ENCODE measurements at places on chromosomes 6 and 20.
A peak's percentile ranks its signal among the peaks of the same experiment; 100 is the strongest.

- H3K27ac ChIP-seq: no peak overlapping the region
- H3K4me3 ChIP-seq: no peak overlapping the region
- H3K36me3 ChIP-seq: no peaks in the 10 kb centered on the region
These were observed 683.0 kb downstream of the DHX35 start for GRCh38 chr20:39645131-39645530.

- H3K27ac ChIP-seq: no peak overlapping the region
- no peaks in the 10 kb centered on the region for H3K4me1 ChIP-seq
- H3K36me3 ChIP-seq: no peaks in the 10 kb centered on the region
These were observed 40.0 kb downstream of the CPXM1 start for GRCh38 chr20:2760297-2760951.

DNA sequence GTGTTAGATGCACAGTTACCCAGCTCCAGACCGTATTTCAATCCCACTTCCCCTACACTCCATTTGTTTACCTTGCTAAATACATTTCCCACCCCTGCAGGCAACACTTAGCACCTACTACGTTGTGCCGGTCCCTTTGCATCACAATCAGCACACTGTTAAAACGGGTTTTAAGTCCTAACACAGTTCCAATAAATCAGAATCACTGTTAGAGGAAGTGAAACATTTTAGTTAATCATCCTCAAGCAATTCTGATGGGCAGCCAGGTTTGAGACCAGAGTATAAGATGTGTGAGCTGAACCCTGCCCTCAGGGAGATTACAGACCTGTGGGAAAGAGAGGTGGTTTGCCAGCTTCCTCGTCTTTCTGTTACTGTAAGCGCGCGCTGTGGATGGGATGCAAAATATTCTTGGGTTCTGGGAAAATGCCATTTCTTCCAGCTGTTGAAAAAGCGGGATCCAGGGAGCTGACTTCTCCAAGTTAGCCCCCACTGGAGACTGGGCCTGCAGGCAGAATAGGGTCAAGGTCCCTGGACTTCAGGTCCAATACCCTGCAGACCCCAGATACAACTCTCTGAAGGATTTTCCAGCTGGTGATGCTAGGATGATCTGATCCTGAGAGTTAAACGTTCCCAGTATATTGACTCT, 3.1 kb downstream of the ZCCHC3 start:
- H3K36me3 ChIP-seq: peaks cover 29% of the 10 kb centered on the region
- no peak overlapping the region for H3K27ac ChIP-seq
- H3K4me1 ChIP-seq: peaks cover 32% of the 10 kb centered on the region
- H3K27me3 ChIP-seq: no peaks in the 10 kb centered on the region

DNA sequence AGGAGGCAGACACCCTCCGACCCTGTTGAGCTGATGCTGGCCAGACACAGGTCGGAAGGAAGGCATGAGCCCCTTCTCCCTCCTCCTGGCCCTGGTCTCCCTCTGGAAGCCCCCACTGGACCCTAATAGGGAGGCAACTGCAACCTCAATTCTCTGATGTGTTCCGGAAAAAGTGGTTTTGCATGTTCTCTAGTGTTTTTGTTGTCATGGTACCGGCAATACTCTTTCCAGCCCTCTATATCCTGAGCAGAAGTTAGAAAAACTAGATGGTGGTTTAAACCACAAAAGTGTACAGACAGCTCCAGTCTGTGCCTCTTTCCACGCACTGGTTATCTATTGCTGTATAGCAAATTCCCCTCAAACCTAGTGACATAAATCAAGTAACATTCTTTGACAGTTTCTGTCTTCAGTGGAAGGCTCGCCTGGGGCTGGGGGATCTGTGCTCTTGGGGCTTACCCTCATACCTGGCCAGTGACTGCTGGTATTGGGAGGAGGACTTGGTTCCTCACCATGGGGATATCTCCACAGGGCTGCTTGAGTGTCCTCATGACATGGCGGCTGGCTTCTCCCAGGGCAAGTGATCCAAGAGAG, 37.0 kb downstream of the SYTL3 start:
- no peaks in the 10 kb centered on the region for H3K36me3 ChIP-seq
- H3K4me3 ChIP-seq: no peak overlapping the region
- DNase-seq: no peak

DNA sequence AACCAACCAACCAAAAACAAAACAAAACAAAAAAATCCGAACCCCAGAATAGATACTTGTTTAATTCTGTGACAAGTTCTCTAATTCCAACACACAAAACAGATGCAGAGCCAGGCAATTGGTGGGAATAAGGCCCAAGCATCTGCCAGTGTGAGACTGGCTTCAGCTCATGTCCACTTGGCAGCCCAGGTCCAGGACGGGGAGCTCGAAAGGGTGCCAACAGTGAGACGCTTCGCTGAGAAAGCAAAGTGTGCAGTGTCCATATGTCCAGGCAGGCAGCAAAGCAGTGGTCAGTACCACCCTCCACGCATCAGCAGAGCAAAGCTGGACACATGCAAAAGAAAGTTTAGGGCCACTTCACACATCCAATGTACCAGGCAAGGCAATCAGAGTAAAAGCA, 102.9 kb downstream of the RALGAPA2 start:
- H3K4me1 ChIP-seq: no peaks in the 10 kb centered on the region
- peaks cover 5% of the 10 kb centered on the region for H3K36me3 ChIP-seq
- H3K27ac ChIP-seq: no peak overlapping the region
- H3K4me3 ChIP-seq: no peak overlapping the region

DNA sequence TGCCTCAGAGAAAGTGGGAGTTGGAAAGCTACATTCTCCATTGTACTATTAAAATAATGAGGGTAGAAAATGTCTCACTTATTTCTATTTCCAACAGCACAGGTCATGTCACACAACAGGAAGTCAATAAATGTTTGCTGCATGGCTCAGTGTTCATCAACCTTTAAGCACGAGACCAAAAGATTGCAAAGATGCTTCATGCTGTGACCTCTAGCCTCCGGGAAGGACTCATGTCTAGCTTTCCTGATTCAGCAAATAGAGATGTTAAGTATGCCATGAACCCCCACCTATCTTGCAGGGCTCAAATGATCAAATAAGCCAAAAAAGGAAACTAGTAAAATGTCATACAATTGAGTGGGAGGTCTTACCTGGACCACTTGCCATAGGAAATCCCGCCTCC, 57.4 kb downstream of the NCOA6 start:
- H3K27me3 ChIP-seq: no peaks in the 10 kb centered on the region
- no peak overlapping the region for H3K4me3 ChIP-seq
- H3K36me3 ChIP-seq: peaks cover 28% of the 10 kb centered on the region

DNA sequence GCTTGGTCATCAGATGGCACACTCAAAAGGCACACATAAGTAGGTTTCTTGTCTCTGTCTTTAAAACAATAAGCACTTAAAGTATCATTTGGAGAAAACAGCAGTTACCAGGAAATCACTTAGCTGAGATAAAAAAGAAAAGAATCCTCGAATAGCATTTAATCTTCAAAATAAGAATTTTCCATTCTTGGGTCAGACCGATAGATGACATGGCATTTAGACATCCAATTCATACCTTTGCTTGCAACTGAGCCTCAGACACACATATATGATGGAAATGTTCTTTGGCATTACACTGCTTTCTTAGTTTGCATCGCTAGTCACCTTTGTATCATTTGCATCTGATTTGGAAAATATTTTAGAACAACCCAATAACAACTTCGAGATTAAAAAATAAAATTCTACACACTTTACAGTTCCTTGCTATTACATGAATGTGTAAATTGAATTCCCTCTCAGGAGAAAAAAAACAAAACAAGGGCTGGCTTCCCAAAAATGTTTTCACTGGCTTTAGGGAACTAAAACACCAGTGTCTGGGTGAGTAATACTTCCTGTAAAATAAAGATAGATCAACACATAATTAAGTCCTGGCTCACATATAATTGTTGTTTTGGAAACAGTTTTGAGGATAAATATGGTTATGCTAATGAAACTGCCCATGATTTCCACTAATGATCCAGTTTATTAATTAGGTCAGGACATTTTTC, 1.3 kb upstream of the RNF217 start:
- no peaks in the 10 kb centered on the region for H3K27me3 ChIP-seq
- no peak for DNase-seq
- H3K27ac ChIP-seq: peak overlapping the region; percentile 87
- peaks cover 23% of the 10 kb centered on the region for H3K4me1 ChIP-seq

GRCh38 chr20:6783752-6784151, 16.3 kb downstream of the BMP2 start:
- H3K36me3 ChIP-seq: no peaks in the 10 kb centered on the region
- no peak overlapping the region for H3K27ac ChIP-seq
- H3K4me3 ChIP-seq: no peak overlapping the region
- peaks cover 7% of the 10 kb centered on the region for H3K4me1 ChIP-seq
- no peak for DNase-seq
- no peaks in the 10 kb centered on the region for H3K27me3 ChIP-seq

DNA sequence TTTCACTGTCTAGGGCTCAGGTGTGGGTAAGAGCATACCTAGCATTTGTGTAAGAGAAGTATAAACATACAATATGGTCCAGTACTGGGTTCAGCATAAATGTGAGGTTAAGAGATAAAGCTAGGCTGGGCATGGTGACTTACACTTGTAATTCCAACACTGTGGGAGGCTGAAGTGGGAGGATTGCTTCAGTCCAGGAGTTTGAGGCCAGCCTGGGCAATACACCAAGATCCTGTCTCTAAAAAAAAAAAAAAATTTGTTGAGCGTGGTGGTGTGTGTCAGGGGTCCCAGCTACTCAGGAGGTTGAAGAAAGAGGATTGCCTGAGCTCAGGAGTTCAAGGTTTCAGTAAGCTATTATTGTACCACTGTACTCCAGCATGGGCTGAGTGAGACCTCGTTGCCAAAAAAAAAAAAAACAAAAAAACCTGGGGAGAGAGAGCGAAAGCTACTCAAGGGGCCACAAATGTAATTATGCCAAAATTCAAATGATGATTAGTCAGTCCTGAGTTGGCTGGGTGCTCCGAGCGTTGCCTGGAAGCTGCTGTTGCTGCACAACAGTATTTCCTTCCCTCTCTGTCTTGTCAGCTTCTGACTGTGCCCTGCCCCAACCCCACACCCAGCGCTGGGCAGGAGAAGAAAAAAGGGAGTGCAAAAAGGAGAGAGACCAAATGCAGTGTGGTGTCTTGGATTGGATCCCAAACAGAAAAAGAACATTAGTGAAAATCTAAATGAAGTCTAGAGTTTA, 24.0 kb downstream of the CMTR1 start:
- no peak overlapping the region for H3K27ac ChIP-seq
- no peak for DNase-seq
- peaks cover 17% of the 10 kb centered on the region for H3K36me3 ChIP-seq

GRCh38 chr6:163539101-163539762, 124.7 kb downstream of the QKI start:
- no peak for DNase-seq
- no peaks in the 10 kb centered on the region for H3K27me3 ChIP-seq

DNA sequence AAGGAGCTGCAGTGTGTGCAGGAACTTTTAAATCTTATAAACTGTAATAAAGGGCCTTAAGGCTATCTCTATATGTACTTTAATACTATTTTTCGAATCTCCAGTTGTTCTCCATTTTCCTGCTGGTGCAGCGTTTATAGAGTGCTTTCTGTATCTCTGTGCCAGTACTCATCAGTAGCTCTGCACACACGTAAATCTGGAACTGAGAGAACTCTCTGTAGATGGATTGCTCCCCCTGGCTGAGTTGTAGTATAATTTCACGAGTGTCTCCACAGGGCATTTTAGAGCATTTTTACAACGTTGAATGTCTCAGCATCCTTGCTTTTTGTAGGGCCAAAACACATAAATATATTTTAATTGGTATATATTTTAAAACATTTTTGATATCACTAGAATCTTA, 256.5 kb downstream of the TRDN start:
- H3K4me3 ChIP-seq: no peak overlapping the region
- H3K4me1 ChIP-seq: no peaks in the 10 kb centered on the region
- H3K36me3 ChIP-seq: no peaks in the 10 kb centered on the region

GRCh38 chr20:57027777-57028176, 238.7 kb downstream of the BMP7 start:
- H3K36me3 ChIP-seq: no peaks in the 10 kb centered on the region
- no peak for DNase-seq
- H3K4me1 ChIP-seq: no peaks in the 10 kb centered on the region
- no peak overlapping the region for H3K27ac ChIP-seq

DNA sequence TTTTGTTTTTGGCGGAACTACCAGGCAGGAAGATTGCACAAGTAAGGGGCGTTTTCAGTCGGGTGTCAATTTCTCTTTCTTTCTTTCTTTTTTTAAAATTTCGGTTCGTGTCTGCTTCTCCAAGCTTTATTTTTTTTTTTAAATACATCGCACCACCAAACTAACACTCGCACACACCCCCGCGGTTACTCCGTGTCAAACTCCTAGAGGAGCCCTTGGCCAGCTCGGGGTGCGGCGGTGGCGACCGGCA, 338 bp downstream of the UTRN start:
- peaks cover 37% of the 10 kb centered on the region for H3K36me3 ChIP-seq
- DNase-seq: no peak
- H3K4me1 ChIP-seq: no peaks in the 10 kb centered on the region
- H3K4me3 ChIP-seq: peak overlapping the region; percentile 93
- H3K27ac ChIP-seq: peak overlapping the region; percentile 22

- no peak for DNase-seq
- H3K4me3 ChIP-seq: no peak overlapping the region
- no peaks in the 10 kb centered on the region for H3K27me3 ChIP-seq
- H3K4me1 ChIP-seq: no peaks in the 10 kb centered on the region
- H3K27ac ChIP-seq: no peak overlapping the region
These were observed 265.9 kb downstream of the COL12A1 start for GRCh38 chr6:74939721-74940620.

GRCh38 chr6:49790341-49790740, 3.3 kb upstream of the PGK2 start:
- no peaks in the 10 kb centered on the region for H3K36me3 ChIP-seq
- H3K27me3 ChIP-seq: no peaks in the 10 kb centered on the region
- H3K4me3 ChIP-seq: no peak overlapping the region
- no peak overlapping the region for H3K27ac ChIP-seq
- H3K4me1 ChIP-seq: no peaks in the 10 kb centered on the region

DNA sequence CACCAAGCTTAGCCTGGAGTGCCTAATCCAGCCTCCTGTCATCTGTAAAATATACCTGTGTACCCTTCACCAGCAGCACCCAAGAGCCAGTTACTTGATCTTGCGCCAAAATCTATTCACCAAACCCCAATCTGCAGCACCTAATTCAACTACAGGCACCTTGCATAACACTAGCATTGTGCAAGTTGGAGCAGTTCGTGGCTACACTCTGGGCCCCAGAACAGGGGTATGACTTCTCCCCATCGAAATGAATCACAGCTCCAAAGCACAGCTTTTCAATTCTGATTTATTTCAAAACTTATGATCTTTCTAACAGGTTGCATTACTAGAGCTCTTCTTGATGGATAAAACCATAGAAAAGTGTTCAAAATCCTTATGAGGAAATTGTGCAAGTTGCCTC, 100.4 kb upstream of the TCF21 start:
- DNase-seq: no peak
- no peaks in the 10 kb centered on the region for H3K27me3 ChIP-seq
- no peaks in the 10 kb centered on the region for H3K4me1 ChIP-seq
